Panc1 (cell line): ENCODE measurements at places on chromosomes 7 and 10. TPM values are rescaled to one million over a fixed set of nuclear protein-coding genes. Genes with fewer than 3 reads are reported as not detected.

DNA sequence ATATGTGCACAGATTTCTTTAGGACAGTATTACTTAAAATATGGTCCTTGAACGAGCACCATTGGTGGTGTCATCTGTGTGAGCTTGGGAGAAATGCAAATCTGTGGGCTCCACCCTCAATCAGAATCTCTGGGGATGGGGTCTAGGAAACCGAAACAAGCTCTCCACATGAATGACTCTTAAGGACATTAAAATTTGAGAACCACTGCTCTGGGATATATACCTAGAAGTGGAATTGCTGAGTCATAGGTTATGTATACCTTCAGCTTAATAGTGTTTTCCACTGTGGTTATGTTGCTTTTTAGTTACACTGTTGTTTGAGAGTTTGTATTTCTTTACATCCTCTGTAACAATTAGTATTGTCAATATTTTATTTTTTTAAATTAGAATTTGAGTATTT lies 24.0 kb downstream of the ZNRF2 start:
- peaks cover 42% of the 10 kb centered on the region for H3K4me1 ChIP-seq
- no peaks in the 10 kb centered on the region for H3K27me3 ChIP-seq
- DNase-seq, result no peak
- H3K36me3 ChIP-seq, result no peaks in the 10 kb centered on the region

- DNase-seq, result no peak
- peaks cover 3% of the 10 kb centered on the region; the same call in 1 of the 2 replicates for H3K36me3 ChIP-seq
- peak overlapping the region; percentile 87 for H3K27ac ChIP-seq
- peak overlapping the region; percentile 82 for H3K4me3 ChIP-seq
- H3K27me3 ChIP-seq, result no peaks in the 10 kb centered on the region
- H3K4me1 ChIP-seq, result peaks cover 28% of the 10 kb centered on the region
Observed at GRCh38 chr7:130070861-130071622, 708 bp downstream of the KLHDC10 start.

Gene TEX47
- not detected for total RNA-seq

Gene LIPK
- total RNA-seq, result not detected

DNA sequence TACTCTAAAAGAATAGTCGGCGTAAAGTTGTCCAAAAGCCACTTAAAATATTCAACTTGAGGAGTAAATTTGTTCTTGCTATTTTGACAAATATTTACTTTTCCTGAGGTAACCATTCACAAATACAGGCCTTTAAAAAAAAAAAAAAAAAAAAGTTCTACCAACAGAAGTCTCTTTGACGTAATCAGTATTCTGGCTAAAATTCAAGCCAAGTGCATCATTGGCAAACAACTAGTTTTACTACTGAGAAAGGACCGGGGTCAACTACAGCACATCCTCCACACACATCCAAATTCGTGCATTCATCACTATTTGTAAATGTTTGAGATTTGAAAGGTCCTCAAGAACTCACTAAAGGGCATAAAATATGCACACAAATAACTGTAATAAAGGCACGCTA lies 2.0 kb downstream of the OAT start:
- no peaks in the 10 kb centered on the region for H3K27me3 ChIP-seq
- no peaks in the 10 kb centered on the region for H3K36me3 ChIP-seq
- DNase-seq, result no peak
- no peak overlapping the region; the same call in 1 of the 2 replicates for H3K4me3 ChIP-seq
- peaks cover 23% of the 10 kb centered on the region for H3K4me1 ChIP-seq
- H3K27ac ChIP-seq, result no peak overlapping the region

GRCh38 chr7:112038353-112038752 lies 167.8 kb downstream of the DOCK4 start:
- H3K4me1 ChIP-seq, result no peaks in the 10 kb centered on the region
- no peaks in the 10 kb centered on the region for H3K27me3 ChIP-seq
